ENCODE measurements at places on chromosomes 11 and 22. TPM values are rescaled to one million over a fixed set of nuclear protein-coding genes. Genes with fewer than 3 reads are reported as not detected.

DNA sequence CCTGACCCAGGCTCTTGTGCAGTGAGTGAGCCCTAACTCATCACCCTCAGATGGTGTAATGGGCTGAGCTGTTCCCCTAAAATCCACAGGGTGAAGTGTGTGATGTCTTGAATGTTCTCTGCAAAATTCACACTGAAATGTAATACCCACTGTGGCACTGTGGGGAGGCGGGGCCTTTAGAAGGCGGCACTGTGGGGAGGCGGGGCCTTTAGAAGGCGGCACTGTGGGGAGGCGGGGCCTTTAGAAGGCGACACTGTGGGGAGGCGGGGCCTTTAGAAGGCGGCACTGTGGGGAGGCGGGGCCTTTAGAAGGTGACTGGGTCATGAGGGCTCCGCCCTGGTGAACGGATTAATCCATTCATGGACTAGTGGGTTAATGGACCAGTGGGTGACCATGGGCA lies 33.0 kb downstream of the CHID1 start:
- no peak overlapping the region for H3K4me3 ChIP-seq
- H3K4me1 ChIP-seq: no peaks in the 10 kb centered on the region
- H3K36me3 ChIP-seq: no peaks in the 10 kb centered on the region
- H3K27me3 ChIP-seq: no peaks in the 10 kb centered on the region

- H3K27me3 ChIP-seq: no peaks in the 10 kb centered on the region
- H3K27ac ChIP-seq: no peak overlapping the region
These were observed 86.2 kb downstream of the RPL27A start for GRCh38 chr11:8768625-8769333.

GRCh38 chr11:17207317-17208256 lies at the start of gene PIK3C2A:
TSS of gene PIK3C2A (minus strand) at chr11:17207986. CDS start at chr11:17169741, 38,245 bp downstream.
- H3K27me3 ChIP-seq: no peaks in the 10 kb centered on the region
- H3K4me3 ChIP-seq: peak within 1 kb of the TSS; percentile 93
- peak; percentile 94 for DNase-seq
- peaks cover 19% of the 10 kb centered on the region for H3K4me1 ChIP-seq
- H3K27ac ChIP-seq: peak within 1 kb of the TSS; percentile 93

- peaks cover 52% of the 10 kb centered on the region for H3K4me1 ChIP-seq
- H3K27ac ChIP-seq: no peak overlapping the region
- peaks cover 4% of the 10 kb centered on the region for H3K36me3 ChIP-seq
These were observed 2.3 kb downstream of the CTSC start for GRCh38 chr11:88335284-88335683.

- no peaks in the 10 kb centered on the region for H3K27me3 ChIP-seq
- no peak overlapping the region for H3K4me3 ChIP-seq
- no peak for DNase-seq
- H3K36me3 ChIP-seq: no peaks in the 10 kb centered on the region
- H3K4me1 ChIP-seq: no peaks in the 10 kb centered on the region
These were observed 304.6 kb downstream of the CADM1 start for GRCh38 chr11:115199481-115200069.

Gene FBLN1
- 0.11 TPM for total RNA-seq

DNA sequence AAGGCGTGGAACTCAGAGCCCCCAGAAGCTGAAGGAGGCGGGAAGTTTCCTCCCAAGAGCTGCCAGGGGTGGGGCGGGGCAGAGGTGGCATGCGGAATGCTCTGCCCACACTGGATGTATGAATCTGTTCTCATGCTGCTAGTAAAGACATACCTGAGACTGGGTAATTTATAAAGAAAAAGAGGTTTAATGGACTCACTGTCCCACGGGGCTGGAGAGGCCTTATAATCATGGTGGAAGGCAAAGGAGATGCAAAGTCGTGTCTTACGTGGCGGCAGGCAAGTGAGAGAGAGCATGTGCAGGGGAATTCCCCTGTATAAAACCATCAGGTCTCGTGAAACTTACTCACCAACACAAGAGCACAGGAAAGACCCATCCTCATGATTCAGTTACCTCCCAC lies 57.6 kb downstream of the SMIM38 start:
- no peak overlapping the region for H3K27ac ChIP-seq
- no peak overlapping the region for H3K4me3 ChIP-seq
- no peaks in the 10 kb centered on the region for H3K27me3 ChIP-seq
- H3K4me1 ChIP-seq: no peaks in the 10 kb centered on the region
- H3K36me3 ChIP-seq: no peaks in the 10 kb centered on the region

Data from naive thymus-derived CD4-positive, alpha-beta T cell (primary cell).